Esophagus squamous epithelium (tissue), 5 donors: ENCODE measurements at places on chromosomes 2 and 18.

GRCh38 chr2:3079959-3080948 lies 297.4 kb downstream of the EIPR1 start:
- no peak for DNase-seq

DNA sequence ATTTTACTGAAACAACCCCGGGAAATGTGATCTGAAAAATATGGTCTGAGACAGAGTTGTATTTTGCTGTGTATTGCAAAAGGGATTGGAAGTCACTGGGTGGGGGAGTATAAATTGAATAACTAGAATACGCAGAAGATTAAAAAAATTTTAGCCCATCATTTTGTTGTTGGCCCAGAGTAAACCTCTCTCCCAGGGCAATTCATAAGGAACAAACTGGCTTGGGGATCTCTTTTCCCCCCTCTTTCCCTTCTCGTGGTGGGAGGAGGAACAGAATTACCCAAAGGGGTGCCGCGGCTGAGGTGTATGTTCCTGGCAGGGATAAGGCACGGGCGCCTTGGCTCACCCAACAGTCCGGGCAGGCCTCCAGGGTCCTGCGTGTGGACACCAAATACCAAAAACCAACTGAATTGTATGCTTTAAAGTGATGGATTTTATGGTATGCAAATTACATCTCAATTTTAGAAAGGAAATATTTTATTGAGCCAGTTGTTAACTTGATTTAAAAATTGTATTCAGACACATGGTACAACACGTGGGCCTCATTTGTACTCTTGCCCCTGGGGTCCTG lies 121.2 kb upstream of the SPRED2 start:
- DNase-seq = no peak

- DNase-seq = no peak
Observed at GRCh38 chr2:215904101-215904500, 109.2 kb downstream of the MREG start.

GRCh38 chr2:161159456-161160225 lies 587 bp upstream of the TANK start:
- DNase-seq = no peak

DNA sequence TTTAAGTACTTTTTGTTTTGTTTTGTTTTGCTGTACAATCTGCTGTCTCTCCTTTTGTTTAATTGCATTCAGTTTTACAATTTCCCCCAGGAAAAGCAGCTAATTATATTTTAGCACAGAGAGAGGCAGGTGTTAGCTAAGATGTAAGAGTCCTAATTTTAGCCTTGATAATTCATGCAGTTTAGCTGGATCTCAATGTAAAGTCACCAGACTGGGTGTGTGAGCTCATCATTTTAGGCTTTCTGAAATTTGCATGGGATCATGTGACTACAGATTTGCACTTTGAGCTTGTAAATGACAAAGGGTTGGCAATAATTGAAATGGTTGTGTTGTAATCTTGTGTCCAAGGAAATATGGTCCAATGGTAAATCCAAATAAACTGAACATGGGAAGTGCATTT lies 68.5 kb downstream of the ETAA1 start:
- no peak for DNase-seq
